ENCODE measurements at places on chromosomes 13 and 19.

DNA sequence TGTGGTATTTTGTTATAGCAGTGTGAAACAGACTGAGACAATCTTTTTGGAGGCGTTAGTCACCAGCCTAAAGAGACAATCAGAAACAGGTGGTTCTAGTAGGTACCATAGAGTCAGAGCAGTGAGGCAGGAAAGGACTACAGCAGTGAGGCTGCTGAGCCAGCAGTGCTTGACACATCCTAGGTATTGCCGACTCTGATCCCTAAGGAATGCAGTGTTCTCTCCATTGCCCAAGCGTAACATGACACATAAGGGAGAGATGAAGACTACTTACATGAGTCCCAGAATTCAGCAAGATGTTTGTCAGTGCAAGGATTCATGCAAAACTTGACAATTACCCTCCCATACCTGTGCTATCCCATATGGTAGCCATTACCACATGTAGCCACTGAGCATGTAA is 62.4 kb upstream of the XPO4 start:
- no peak overlapping the region for H3K27ac ChIP-seq
- H3K4me1 ChIP-seq, result no peaks in the 10 kb centered on the region
- no peaks in the 10 kb centered on the region for H3K27me3 ChIP-seq
- H3K36me3 ChIP-seq, result no peaks in the 10 kb centered on the region
- H3K4me3 ChIP-seq, result no peak overlapping the region

DNA sequence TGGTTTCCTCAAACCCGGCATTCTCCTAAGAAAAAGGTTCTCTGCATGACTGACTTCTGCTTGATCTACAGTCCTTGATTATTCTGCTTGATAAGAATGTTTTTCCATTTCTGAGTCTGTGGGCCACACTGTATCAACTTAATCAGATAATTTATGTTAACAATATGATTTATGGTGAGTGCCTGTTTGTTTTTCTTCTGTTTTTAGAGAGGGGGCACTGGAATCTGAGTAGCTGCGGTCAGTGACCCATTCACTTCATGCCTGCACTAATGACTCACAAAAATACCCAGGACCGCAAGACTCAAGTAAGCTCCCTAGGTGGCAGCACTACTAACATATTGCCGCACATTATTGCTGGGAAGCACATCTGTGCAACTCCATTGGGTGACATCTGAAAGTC is 542.3 kb upstream of the ATXN8OS start:
- no peak overlapping the region for H3K4me3 ChIP-seq
- no peaks in the 10 kb centered on the region for H3K4me1 ChIP-seq
- no peaks in the 10 kb centered on the region for H3K36me3 ChIP-seq
- no peak overlapping the region for H3K27ac ChIP-seq
- no peak for DNase-seq

GRCh38 chr13:99656844-99657381 is 155.6 kb downstream of the TM9SF2 start:
- DNase-seq, result no peak
- no peaks in the 10 kb centered on the region for H3K36me3 ChIP-seq
- no peak overlapping the region for H3K4me3 ChIP-seq
- H3K27me3 ChIP-seq, result peaks cover 12% of the 10 kb centered on the region
- H3K27ac ChIP-seq, result peak overlapping the region; percentile 5

DNA sequence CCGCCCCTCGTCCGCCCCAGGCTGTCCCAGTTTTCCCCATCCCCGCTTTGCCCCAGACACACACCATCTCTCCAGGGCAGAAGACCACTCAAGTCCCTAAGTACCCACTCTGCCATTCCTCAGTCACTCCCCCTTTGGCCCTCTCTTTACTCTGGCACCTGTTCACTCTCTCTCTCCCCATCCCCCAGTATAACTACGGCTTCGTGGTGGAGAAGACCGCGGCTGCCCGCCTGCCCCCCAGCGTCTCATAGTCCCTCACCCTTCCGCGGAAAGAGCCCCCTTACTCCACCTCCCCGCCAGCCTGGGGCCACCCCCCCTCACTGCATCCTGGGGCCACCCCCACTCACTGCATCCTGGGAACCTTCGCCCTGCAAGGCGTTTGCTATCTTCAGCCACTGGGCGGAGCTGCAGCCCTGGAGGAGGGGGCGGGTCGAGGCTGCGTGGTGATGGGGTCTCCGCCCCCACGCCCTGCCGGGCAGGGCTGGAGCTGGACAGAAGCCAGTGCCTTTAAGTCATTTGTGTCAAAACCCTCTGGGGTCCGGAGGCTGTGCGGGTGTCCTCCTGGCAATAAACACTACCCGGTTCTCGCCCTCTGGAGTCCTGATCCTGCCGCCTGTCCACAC is 5.0 kb downstream of the MVB12A start:
- peaks cover 11% of the 10 kb centered on the region for H3K36me3 ChIP-seq
- H3K27me3 ChIP-seq, result no peaks in the 10 kb centered on the region

DNA sequence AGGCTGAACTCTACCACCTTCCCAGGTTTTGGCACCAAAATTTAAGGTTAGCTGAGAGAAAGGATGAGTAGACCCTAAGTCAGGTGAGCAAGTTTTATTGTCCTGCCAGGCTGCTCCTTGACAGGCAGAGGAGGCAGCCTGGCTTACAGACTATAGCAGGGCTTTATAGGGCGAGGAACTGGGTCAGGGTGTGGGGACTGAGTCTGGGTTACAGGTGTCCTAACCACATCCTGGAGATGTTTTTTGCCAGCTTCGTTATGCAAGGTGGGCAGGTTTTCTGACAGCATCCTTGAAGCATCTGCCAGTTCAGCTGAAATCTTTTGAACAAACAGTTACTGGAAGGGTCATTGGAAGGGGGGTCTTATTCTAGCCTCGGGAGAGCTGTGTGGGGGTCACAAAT is 905.7 kb upstream of the SLITRK5 start:
- DNase-seq, result peak; percentile 40
- H3K4me1 ChIP-seq, result peaks cover 11% of the 10 kb centered on the region
- H3K36me3 ChIP-seq, result no peaks in the 10 kb centered on the region
- no peaks in the 10 kb centered on the region for H3K27me3 ChIP-seq
- no peak overlapping the region for H3K4me3 ChIP-seq

DNA sequence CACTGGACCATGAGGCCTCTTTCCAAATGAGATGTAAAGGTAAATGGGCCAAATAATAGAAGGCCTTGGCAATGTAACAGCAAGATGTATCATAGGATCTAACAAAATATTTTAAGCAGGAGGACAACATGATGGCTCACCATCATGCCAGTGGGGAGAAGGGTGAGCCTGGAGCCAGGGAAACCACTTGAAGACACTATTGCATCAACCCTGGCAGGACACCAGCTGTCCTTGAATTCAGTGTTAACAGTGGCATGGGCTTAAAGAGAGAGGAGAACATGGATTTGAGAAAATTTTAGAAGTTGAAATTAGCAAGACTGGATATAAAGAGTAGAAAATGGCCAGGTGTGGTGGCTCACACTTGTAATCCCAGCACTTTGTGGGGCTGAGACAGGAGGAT is 6.7 kb upstream of the RCBTB2 start:
- H3K36me3 ChIP-seq, result no peaks in the 10 kb centered on the region
- no peak overlapping the region for H3K4me3 ChIP-seq
- no peaks in the 10 kb centered on the region for H3K27me3 ChIP-seq
- DNase-seq, result no peak

GRCh38 chr19:4007836-4008539 is 452 bp downstream of the PIAS4 start:
- peak overlapping the region; percentile 95 for H3K4me3 ChIP-seq
- peaks cover 16% of the 10 kb centered on the region for H3K36me3 ChIP-seq
- DNase-seq, result peak; percentile 31
- peak overlapping the region; percentile 90 for H3K27ac ChIP-seq
- H3K4me1 ChIP-seq, result peaks cover 10% of the 10 kb centered on the region

Measured in thymus (tissue), 14 donors.